ENCODE measurements at places on chromosomes 16 and 17.
A peak's percentile ranks its signal among the peaks of the same experiment; 100 is the strongest.

DNA sequence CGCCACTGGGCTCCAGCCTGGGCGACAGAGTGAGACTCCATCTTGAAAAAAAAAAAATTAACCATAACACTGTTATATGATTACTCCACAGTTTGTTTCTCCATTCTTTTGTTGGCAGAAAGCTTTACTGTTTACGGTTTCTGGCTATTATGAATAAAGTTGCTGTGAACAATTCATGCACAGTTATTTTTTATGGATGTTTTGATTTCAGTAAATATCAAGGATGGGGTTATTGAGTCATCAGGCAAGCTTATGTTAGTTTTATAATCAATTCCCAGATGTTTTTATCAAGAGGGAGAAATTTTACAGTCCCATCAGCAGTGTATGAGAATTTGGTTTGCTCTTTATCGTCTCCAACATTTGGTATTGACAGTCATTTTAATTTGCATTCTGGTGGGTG, 67.9 kb downstream of the TAOK1 start:
- no peak for DNase-seq

GRCh38 chr16:27359051-27359450, 42.9 kb upstream of the IL21R start:
- no peak for DNase-seq

DNA sequence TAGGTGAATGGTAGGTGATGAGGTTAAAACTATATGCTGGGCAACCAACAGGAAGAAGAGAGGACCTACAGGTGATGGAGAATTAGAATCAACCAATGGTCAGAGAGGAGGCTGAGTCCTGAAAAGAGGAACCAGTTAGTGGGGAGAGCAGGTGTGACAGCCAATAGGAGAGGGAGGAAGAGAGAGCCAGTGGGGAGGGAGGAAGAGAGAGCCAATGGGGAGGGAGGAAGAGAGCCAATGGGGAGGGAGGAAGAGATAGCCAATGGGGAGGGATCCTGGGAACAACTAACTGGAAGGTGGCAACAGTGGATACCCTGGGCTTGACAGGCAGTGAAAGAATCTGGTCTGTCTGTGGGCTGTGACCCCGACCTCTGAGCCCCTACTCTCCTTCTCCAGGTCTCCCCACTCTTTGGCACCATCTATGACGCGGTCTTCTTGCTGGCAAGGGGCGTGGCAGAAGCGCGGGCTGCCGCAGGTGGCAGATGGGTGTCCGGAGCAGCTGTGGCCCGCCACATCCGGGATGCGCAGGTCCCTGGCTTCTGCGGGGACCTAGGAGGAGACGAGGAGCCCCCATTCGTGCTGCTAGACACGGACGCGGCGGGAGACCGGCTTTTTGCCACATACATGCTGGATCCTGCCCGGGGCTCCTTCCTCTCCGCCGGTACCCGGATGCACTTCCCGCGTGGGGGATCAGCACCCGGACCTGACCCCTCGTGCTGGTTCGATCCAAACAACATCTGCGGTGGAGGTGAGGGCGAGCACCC, 3.7 kb downstream of the GUCY2D start:
- DNase-seq, result no peak

DNA sequence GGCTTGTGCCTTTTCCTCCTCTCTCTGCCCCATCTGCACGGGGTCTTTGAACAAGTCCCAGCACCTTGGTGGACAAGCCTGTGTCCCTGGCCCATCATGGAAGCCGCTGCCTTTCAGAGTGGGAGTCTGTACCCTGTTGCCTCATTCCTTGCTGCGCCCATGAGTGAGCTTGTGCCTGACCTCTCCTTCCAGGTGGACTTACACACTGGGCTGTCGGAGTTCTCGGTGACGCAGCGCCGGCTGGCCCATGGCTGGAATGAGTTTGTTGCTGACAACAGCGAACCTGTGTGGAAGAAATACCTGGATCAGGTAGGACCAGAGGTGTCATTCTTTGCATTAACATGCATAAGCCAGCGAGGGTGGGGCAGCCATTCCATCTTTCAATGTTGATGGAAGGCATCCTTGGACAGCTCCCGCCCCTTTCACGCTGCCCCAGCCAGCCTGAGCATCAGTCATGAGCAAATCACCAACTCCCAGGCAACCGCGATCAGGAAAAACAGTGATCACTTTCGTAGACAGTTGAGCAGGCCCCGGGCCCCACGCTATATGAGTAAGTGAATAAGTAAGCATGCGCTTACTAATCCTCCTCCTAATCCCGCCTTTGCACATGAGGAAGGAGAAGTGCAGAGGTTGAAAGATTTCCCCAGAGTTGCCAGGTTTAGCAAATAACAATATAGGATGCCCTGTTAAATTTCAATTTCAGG, 36.8 kb downstream of the ATP2C2 start:
- DNase-seq, result no peak

- DNase-seq, result no peak
These were observed 10.2 kb downstream of the FOXF1 start for GRCh38 chr16:86520317-86521210.

- no peak for DNase-seq
These were observed 56.6 kb downstream of the RAP1GAP2 start for GRCh38 chr17:2852729-2853282.

GRCh38 chr16:782766-783403, 5.3 kb downstream of the RPUSD1 start:
- DNase-seq, result no peak

DNA sequence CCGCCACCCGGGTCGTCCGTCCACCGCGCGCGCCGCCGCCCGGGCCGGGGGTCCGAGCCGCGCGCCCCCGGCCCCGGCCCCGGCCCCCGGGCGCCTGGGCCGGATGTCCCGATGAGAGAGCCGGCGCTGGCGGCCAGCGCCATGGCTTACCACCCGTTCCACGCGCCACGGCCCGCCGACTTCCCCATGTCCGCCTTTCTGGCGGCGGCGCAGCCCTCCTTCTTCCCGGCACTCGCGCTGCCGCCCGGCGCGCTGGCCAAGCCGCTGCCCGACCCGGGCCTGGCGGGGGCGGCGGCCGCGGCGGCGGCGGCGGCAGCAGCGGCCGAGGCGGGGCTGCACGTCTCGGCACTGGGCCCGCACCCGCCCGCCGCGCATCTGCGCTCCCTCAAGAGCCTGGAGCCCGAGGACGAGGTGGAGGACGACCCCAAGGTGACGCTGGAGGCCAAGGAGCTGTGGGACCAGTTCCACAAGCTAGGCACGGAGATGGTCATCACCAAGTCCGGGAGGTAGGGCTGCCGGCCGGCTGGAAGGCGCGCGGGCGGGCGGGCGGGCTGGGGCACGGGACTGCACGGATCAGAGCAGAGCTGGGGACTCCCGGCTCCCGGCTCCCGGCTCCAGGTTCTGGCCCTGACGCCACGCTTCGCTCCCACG, 548 bp downstream of the TBX2 start:
- no peak for DNase-seq

DNA sequence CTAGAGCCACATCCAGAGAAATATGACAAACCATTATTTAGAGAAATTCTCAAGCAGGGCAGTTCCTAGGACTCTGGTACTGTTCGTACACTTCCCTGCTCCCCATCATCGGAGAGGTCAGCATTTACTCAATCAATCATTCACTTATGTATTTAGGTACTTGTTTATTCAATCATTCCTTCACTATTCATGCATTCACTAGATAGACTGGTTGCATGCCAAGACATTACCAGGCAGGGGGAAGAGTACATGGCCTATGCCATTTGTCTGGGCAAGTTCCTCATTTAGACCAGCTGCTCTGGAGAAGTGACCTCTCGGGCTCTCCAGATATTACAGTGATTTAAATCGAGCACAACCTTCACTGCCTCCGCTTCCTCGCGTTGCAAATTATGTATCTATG, 603.4 kb downstream of the KCNJ2 start:
- no peak for DNase-seq

- DNase-seq, result peak; percentile 86
These were observed at the start of gene DECR2 for GRCh38 chr16:401468-402348. Gene DECR2 (plus strand): TSS chr16:401885. CDS start chr16:401964, 79 bp downstream.

GRCh38 chr17:79668344-79669250, 57.7 kb upstream of the RBFOX3 start:
- DNase-seq, result no peak

- DNase-seq, result no peak
These were observed 9.0 kb upstream of the CDH3 start for GRCh38 chr16:68636064-68636560.

DNA sequence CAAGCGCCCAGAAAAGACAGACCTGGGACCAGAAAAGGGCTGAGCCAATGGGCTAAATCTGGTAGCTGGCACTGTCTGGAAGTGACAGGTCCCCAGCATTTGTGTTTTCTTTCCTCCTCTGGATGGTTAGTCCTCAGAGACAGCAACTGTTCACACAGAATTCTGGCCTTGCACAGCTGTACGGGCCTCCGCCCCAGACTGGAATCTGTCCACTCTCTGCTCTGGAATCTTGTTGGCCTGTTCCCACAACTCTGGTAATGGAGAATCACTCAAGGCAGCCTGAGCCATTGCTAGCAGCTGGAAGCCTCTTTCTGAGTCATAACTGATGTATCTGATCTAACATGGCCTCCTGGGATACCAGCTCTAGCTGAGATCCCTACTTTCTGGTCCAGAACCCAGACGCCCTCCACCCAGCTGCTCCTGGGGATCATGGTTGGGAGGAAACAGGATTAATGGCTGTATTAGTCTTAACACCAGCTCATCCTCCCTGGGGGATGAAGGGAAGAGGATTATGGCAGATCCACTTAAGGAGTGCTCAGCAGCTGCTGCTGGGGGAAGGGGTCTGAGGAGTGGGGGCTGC, 9.1 kb downstream of the ZNF668 start:
- DNase-seq, result no peak

- no peak for DNase-seq
These were observed 1.6 kb downstream of the SUMO2 start for GRCh38 chr17:75181110-75181509.

Data from esophagus squamous epithelium (tissue), 5 donors.